ENCODE measurements at places on chromosomes 6 and 20.

GRCh38 chr6:155397172-155397705 lies 58.4 kb downstream of the NOX3 start:
- no peak for DNase-seq

GRCh38 chr20:52230409-52230808 lies 38.8 kb upstream of the ZFP64 start:
- DNase-seq, result peak; percentile 37

GRCh38 chr6:4676016-4676415 lies 100.2 kb upstream of the CDYL start:
- DNase-seq, result no peak

GRCh38 chr6:13579911-13580310 lies 5.5 kb downstream of the SIRT5 start:
- no peak for DNase-seq

GRCh38 chr6:3929281-3929798 lies 80.2 kb downstream of the FAM50B start:
- DNase-seq, result peak; percentile 96

- DNase-seq, result no peak
Measured at GRCh38 chr6:15754035-15754705, 91.3 kb upstream of the DTNBP1 start.

- peak; percentile 49 for DNase-seq
Measured at GRCh38 chr6:135686784-135687301, 164.7 kb upstream of the PDE7B start.

DNA sequence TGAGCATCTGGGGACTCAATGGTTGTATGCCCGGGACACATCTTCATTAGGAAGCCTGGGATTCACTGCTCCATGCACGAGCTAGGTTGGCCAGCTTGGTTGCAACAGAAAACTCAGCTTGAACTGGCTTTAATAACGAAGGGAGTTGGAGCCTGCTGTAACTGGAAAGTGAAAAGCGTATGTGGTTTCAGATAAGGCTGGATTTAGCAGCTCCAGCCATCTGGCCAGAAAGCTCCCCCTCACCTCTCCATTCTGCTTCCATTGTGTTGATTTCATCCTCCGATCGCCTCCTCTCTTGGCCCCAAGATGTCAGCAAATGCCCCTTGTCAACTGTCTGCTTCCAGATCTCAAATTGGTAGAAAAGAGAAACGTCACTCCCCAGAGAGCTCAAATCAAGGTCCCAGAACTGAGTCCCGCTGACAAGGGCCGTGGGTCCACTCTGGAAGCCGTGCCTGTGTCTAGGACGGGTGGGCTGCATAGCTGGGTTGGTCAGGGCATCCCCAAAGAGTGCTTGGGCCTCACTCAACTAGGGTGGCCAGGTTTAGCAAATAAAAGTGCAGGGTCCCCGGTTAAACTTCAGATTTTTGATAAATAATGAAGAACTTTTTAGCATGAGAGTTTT lies 117.0 kb upstream of the PMEPA1 start:
- no peak for DNase-seq

GRCh38 chr6:98787435-98787834 lies 46.9 kb upstream of the POU3F2 start:
- DNase-seq, result no peak

DNA sequence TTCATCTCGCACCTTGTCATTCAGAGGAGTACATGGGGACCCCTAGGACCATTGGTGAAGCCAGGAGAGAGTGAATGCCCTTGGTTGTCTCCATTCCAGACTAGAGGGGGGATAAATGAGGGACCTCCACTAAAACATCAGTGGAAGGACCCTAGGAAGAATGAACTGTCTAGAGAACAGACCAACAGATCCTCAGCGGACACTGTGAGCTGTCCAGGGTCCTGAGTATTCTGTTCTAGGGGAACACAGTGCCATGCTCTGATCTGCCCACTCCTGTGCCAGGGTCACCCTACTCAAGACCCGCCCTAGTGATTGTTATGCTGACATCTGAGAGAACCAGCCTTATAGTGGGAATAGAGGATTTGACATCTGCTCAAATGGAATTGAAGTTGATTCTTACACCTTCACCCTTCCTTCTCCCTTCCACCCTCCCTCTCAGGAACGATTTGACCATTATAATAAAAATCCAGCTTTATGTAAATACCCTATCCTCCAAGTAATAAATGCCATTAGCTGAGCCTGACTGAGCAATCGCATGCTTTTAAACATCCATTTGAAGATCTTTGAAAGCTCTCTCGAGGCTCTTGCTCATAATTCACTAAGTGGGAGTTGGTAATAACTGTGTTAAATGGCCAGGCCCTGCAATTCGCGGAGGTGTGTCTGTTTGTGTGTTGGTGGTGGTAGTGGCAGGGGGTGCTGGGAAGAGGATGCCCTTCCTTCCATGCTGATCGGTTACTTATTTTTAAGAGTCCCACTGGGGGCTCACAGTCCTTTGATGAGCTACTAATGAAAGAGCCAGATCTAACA lies 43.6 kb upstream of the SLC32A1 start:
- no peak for DNase-seq

DNA sequence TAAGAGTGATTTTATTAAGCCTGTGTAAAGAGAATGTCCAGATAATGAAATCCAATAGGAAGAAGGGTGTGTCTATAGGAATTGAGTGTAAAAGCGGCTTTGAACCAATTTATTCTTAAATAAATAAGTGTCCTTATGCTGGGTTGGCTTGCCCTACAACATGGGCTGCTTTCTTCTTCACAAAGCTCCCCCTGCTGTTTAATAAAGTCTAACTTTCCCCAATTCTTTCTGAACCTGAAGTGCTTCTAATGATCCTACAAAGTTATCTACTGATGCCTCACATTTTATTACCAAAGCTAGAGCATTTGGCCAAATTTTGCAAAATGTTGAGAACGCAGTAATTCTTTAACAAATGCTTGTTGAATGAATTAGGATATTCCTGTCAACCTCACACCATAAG lies 36.3 kb upstream of the SIRT5 start:
- DNase-seq, result no peak

DNA sequence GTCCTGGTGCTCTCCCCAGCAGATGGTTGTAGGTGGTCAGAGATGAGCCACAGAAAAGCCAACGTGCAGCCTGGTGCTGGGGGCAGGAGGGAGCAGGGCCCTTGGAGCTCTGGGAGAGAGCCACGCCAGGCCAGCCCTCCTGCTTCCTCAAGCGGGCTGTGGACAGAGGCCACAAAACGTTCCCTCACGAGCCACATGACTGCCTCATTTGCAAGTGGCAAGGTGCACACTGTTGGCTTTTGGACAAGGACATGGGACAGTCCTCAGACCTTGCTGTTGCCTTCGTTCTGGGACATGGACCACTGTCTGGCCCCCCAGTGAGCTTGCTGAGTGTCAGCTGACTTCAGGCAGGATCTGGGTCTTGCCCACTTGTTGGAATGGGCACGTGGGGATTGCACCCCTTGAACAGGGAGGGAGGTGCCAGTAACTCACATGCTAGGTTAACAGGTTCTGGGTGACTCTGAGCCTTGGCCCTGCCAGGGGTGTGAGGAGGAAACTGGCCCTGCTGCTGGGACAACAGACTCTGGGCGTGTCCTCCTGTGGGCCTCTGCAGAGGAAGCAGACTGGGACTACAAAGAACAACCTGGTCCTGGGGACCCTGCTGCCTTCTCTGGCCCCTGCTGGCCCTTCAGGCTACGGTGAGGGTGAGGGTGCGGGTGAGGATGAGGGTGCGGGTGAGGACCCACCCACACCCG lies 2.6 kb downstream of the SLCO4A1 start:
- DNase-seq, result no peak

DNA sequence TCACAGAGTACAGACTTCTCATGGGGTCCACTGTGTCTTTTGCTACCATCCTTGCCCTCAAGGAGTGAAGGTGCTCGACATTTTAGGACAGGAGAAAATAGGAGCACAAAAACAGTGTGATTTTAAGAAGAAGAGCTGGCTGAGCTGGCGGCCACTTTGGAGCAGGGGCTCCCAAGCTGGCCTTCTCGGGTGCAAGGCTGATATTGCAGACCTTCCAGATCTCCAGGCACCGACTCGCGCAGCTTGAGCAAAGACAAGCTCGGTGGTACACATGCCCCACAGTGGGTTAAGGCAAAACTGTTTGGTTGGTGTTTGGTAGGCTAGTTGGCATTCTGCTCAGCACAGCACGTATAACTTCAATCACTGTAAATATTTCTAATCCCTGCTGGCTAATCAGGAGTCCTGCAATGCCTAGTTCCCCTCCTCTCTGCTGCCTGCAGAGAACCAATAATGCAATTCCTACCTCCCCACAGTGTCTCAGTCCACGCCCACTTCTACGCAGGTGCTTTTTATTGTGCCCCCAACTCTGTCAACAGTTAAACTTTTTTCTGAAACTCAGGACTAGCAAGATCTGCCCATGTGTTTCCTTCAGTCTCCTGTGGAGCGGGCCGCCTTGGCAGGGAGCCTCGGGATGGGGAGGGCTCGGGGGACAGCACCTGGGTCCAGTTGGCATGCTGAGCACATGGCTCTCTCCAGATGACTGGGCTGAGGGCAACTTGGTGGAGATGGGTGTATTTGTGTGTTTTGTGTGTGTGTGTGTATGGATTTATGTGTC lies 12.7 kb upstream of the SMOC2 start:
- DNase-seq, result no peak

- no peak for DNase-seq
Measured at GRCh38 chr6:79713701-79714322, 82.7 kb downstream of the SH3BGRL2 start.

DNA sequence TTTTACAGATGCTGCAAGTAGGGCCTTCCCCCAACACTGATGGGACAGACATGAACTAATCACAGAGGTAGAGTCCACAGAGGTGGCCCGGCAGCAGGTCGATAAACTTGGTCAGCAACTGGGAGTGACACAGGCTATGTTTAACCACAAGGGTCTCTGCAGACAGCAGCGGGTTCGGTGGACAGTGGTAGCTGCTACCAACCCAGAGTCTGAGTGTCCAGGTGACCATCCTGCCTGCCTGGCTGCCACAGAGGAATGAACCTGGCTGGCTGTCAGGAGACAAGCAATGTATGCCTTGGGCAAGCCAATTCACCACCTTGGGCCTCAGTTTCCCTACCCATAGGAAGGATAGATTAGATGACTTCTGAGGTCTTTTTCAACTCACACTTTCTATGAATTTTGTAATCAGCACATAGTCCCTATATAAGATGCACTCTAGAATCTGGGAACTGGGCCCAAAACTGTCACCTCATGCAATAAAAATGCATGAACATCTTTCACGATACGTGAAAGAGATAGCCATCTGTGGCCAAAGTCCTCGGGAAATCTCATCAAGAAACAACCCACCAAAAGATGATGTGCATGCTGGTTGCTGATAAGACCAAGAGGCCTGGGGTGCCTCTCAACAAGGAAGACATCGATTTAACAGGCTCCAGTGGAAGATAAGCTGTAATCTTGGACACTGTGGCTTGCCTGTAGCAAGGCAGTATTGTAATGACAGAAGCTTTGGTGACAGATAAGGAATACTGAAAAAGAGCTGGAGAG lies 30.5 kb downstream of the MDGA1 start:
- DNase-seq, result peak; percentile 31

GRCh38 chr6:14326774-14327173 lies 209.2 kb downstream of the CD83 start:
- DNase-seq, result no peak

DNA sequence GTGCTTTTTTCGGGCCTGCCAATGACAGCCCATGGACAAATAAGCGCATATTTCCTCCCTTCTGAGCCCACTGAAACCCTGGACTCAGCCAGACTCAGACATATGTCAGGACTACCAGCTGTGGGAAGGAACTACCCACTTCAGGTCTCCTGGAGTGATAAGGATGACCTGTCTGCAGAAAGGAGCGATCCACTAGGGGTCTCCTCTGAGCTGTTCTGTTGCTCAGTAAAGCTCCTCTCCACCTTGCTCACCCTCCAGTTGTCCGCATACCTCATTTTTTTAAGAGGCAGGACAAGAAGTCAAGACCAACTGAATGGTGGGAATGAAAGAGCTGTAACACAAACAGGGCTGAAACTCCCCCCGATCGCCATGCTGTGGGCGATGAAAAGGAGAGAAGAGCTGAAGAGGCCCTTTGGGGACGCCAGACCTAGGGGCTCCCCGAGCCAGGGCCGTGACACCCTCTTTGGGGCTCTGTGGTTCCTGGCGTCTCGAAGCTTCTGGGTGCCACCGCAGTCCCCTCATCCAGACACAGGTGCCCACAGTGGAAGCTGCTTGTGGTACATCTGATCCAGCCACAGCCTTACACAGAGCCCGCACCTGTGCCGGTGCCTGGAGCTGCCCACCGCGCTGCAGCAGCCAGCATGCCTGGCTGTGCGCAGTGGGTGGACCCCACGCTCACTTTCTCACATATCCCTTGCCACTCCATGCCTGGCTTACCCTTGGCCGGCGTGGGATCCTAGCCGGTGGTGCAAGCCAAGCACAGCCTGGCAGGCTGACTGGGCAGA lies 68.8 kb downstream of the EYS start:
- no peak for DNase-seq

- DNase-seq, result no peak
Measured at GRCh38 chr6:48377115-48377514, 266.1 kb upstream of the PTCHD4 start.

GRCh38 chr6:111606620-111607115 lies 990 bp upstream of the TRAF3IP2 start:
- DNase-seq, result no peak

DNA sequence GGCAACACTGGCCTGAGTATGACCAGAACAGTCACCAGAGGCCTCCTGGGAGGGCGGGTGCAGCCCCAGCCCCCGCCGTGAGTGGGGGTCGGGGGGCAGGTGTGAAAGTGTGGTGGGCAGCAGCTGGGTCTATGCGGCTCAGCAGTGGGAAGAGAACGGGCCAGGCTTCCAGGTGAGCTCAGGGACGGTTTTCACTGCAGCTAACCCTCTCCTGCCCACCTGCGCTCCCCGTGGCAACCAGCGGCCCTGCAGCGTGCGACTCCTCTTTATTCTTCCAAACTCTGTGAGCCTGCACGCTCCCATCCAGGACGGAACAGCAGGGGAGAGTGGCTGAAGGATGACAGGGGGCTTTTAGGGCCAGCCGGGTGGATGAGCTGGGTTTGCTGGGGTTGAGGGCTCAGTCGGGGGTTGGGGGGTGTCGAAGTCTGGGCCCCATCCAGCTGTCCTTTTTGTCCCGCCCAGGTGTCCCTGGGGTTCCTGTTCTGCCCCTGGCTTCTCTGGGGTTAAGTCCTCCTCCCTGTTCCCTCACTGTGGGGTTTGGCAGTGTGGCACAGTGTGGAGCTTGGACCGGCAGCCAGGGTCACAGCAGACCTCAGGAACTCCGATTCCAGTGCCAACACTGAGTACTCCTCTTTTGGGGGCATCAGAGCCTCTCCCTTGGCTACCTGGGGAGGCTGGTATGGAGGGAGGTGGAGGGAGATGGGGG lies 859 bp upstream of the BIRC7 start:
- DNase-seq, result no peak

- DNase-seq, result no peak
Measured at GRCh38 chr6:104526376-104526775, 333.3 kb downstream of the HACE1 start.

Data from AG04449 (cell line).